ENCODE measurements at places on chromosomes 16 and 17. TPM values are rescaled to one million over a fixed set of nuclear protein-coding genes. Genes with fewer than 3 reads are reported as not detected.

DNA sequence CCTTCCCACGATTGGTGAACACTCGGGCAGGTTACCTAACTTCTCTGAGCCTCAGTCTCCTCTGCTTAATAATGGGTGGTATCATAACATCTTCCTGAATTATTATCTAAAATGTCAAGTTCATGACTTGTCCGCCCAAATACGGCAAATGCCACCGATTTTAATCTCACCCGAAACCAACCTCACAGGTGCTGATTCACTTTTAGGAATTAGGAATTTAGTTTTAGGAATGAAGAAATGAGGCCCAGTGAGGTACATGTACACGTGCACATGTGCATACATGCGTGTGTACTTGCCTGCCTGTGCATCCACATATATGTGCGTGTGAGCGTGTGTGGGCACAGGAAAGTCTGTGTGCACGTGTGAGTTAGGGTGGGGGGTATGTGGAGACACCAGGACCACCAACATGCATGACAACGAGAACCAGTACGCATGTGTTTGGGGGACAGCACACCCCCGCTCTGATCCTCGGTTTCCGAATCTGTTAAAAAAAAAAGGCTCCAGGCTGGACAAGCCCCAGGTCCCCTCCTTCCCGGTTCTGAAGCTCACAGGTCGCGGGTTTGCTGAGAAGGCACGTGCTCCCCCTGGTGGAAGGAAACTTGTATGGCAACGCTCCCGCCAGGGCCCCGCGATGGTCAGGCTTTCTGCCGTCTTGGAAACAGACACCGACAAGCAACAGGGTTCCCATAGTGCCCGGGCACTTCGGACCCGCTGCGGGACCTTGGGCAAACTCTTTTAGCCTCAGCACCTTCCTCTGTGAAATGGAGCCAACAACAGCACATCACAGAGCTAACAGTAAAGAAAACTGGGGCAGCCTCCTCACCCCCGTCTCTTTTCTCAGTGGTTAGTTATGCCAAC is 219.2 kb downstream of the RBFOX3 start:
- peak; percentile 94 for DNase-seq

DNA sequence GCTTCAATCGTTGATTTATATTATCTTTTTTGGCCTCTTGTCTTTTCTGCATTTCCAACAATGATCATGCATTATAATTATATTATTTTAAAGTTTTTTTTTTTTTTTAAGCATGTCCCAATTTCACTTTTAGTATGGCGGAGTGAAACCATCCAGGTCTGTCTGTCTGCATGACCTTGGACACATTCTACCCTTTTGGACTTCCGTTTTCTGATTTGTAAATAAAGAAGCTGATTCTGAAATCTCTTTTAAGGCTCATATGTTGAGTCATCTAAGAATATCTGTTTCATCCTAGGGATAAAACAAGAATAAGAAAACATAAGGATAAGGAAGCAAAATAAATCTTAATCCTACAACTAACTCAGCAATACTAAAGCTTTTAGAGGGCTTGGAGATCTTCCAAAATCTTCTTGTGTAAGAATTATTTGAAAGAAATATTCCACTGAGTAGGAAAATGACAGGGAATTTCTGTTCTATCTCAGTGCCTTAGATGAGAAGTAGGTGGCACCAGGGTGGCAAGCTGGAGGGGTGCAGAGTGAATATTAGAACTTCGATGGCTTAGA is 195.7 kb upstream of the TOX3 start:
- DNase-seq, result no peak

AATK gene
- total RNA-seq, result 14.8 TPM

DNA sequence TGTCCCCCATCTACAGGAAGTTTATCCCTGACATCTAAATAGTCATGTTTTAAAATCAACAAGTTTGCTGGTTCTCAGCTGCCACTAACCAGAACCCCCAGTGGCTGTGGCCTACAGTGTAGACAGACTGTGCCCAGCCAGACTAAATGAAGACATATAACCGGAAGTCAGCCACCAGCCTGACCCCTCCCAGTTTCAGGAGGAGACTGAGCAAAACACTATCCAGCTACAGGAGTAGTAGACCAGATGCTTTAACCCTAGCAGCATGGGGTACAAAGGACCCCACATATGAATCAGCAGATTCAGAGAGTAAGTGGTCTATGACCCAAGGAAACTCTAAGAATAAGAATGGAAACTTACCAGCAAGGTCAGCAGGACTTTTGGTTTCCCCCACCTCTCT is 83.4 kb downstream of the HIC1 start:
- no peak for DNase-seq

DNA sequence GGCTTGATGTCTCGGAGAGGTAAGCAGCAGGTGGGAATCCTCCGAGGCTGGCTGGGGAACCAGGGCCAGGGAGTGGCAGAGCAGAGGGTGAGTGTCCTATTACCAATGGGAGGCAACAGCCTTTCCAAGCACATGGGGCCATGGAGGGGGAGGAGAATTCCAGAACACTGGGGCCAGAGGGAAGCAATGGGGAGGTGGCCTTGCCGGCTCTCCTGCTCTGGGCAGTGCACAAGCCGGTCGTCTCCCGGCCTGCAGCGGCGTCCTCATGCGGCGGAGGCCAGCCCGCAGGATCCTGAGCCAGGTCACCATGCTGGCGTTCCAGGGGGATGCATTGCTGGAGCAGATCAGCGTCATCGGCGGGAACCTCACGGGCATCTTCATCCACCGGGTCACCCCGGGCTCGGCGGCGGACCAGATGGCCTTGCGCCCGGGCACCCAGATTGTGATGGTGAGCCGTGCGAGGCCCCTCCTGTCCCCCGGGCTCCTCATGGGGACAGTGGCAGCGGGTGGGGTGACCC is 21.9 kb downstream of the SGSH start:
- DNase-seq, result no peak

- no peak for DNase-seq
Measured at GRCh38 chr17:61846088-61846487, 17.2 kb downstream of the BRIP1 start.

DNA sequence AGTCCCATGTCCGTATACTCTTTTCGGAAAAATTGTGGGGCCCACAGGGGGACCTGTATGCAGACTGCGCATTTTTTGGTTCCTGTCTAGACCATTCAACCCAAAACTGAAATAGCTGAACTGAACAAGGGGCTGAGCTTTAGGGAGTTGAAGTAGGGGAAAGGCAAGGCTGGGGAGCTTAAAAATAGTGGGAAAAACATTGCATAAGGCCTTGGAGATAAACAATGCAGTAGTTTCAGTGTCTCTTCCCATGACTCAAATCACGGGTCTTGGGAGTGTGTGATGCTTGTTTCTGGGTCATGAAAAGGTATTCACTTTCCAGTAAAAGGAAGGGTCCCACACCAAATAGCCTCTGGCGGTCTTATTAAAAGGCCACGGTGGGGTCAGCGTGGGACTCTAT is 402.8 kb upstream of the SALL1 start:
- DNase-seq, result peak; percentile 57

DNA sequence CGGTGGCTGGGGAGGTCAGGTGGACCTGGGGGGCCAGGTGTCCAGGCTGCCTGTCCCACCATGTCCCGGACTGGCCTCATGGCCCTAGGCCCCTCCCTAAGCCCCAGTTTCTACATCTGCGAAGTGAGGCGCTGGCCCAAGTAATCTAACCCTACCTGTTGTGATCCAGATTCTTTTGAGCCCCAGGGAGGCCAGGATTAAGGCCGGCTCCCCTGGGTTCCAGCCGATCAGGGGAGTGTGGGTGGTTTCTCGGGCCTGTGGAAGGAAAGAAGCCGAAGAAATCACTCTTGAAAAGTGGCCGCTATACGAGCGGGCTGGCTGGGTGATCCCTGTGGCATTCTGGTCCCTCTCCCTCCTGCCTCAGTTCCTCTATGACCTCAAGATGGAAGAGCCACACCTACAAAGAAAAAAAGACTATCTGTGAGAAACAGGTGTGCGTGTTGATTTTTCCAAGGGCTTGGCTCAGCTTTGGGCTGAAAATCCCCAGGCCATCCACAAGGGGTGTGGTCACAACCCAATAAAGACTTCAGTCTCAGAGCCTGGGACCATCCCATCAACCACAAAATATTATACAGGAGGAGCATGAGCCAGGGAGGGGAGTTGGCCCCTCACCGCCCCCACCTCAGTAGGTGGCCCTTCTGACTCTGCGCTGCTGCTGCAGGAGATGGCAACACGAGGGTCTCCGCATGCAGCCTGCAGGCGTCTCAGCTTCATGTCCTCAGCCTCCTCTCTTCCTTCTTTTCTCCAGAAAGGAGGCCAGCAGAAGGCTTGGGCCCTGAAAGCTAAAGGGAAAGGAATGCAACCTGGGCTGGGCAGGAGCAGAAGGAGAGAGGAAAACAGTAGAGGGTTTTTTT is 20.3 kb downstream of the GPR142 start:
- no peak for DNase-seq

- no peak for DNase-seq
Measured at GRCh38 chr17:48012654-48013053, 24.9 kb downstream of the COPZ2 start.

DNA sequence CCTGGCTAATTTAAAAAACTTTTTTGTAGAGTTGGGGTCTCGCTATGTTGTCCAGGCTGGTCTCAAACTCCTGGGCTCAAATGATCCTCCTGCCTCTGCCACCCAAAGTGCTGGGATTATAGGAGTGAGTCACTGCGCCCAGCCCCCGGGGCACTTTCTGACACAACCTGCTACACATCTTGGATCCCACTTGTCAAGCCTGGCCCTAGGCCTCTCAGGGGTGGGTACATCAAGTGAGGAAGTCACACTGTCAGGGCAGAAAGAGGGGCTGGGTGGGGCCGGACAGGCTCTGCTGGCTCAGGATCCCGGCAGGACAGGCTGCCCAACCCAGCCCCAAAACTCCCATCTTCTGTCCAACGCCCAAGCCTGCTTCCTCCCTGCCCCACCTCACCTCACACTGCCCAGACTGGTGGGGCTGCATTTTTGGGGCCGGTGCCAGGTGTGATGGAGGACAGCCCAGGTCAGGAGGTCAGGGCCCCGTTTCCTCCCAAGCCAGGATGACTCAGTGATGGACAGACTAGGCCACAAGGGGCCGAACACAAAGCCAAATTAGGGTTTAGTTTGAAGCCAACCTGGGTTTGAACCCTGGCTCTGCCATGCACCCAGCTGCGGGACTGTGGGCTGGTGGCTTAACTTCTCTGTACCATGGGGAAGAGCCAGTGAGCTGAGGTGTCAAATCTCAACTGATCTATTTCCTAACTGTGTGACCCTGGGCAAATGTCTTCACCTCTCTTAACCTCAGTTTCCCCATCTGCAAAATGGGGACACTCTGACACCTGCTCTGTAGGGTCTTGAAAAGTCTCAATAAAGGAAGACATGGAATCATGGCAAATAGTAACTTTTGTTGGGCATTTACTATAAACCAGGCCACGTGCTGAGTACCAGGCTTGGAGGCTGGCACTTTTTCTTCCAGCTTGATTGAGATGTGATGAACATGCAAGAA is 8.9 kb upstream of the PPL start:
- DNase-seq, result no peak

ZNF598 gene
- 23.3 TPM for total RNA-seq

DNA sequence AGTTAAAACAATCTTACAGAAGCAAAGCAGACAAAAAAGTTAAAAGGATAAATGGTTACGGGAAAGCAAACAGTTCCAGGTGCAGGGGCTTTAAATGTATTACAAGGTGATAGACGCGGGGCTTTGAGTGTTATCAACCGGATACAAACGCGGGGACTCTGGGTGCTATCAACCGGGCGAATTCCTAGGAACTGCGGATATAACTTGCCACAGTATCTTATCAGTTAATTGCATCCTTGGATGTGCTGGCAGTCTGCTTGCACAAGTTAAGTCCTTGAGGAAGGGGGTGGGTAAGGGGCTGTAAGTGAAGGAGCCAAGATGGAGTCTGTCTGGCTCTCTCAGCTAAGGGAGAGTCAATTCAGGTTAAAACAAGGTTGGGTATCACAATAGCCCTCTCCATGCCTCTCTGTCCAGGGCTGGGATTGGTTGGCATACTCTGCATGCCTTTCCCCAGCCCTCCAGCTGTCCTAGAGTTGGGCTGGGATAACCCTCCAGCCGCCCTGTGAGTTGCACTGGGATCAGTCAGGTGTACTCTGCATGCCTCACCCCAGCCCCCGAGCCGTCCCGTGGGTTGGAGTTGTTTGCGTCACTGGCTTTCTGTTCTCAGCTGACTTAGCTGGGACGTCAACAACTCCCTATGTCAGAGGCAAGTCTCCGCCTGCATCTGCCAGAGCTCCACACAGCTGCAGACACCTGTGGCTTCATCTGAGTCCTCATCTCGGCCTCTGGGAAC is 40.9 kb downstream of the TMEM235 start:
- no peak for DNase-seq

DNA sequence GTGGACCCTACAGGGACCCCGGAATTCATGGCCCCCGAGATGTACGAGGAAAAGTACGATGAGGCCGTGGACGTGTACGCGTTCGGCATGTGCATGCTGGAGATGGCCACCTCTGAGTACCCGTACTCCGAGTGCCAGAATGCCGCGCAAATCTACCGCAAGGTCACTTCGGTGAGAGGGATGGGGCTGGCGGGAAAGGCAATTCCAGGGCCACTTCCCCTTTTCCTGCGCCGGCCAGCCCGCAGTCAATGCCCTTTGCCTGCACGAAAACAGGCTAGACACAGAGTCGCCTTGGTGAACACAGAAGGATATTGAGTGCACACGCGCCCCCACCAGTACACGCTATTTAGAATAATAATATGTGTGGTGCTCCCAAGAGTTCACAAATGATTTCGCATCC is 4.0 kb downstream of the WNK4 start:
- no peak for DNase-seq

TEN1 gene
- total RNA-seq, result 4.6 TPM

HOXB8 gene
- not detected for total RNA-seq

- no peak for DNase-seq
Measured at GRCh38 chr17:65066901-65067300, 10.4 kb upstream of the GNA13 start.

MILR1 gene
- total RNA-seq, result 4.1 TPM
